ENCODE measurements at places on chromosomes 3 and 15. TPM values are rescaled to one million over a fixed set of nuclear protein-coding genes. Genes with fewer than 3 reads are reported as not detected.

ABI3BP gene
- 9.2 TPM for total RNA-seq

STT3B gene
- 178 TPM for total RNA-seq

CPA3 gene
- total RNA-seq = 3.1 TPM

PTX3 gene
- total RNA-seq = 407 TPM

HRH1 gene
- 11.7 TPM for total RNA-seq

LMCD1 gene
- total RNA-seq = 11.0 TPM

LIPH gene
- 2.5 TPM for total RNA-seq

LYZL4 gene
- total RNA-seq = 0.18 TPM

TPRG1 gene
- total RNA-seq = 0.27 TPM

C15orf39 gene
- 5.0 TPM for total RNA-seq

MORC1 gene
- total RNA-seq = not detected

THUMPD3 gene
- total RNA-seq = 36.7 TPM

MAPK6 gene
- 32.6 TPM for total RNA-seq

UPK1B gene
- total RNA-seq = not detected

SLC38A3 gene
- total RNA-seq = not detected

VEPH1 gene
- total RNA-seq = 107 TPM

SLC28A1 gene
- not detected for total RNA-seq

PRTG gene
- 1.4 TPM for total RNA-seq

RAB7A gene
- total RNA-seq = 35.1 TPM

SAXO2 gene
- total RNA-seq = 0.19 TPM

GP9 gene
- not detected for total RNA-seq

MRPL46 gene
- total RNA-seq = 16.4 TPM

LMAN1L gene
- total RNA-seq = not detected

SLC35G2 gene
- 15.0 TPM for total RNA-seq

RBP2 gene
- not detected for total RNA-seq

ZDHHC23 gene
- 1.9 TPM for total RNA-seq

CDCP1 gene
- 5.1 TPM for total RNA-seq

AADACL2 gene
- not detected for total RNA-seq

IMPG2 gene
- total RNA-seq = 0.54 TPM

SOX14 gene
- total RNA-seq = not detected

FGF7 gene
- 0.18 TPM for total RNA-seq

DCUN1D1 gene
- 21.7 TPM for total RNA-seq

ULK4 gene
- 7.6 TPM for total RNA-seq

ADAMTS17 gene
- total RNA-seq = 0.75 TPM

CYP1A2 gene
- not detected for total RNA-seq

GXYLT2 gene
- 0.54 TPM for total RNA-seq

AMOTL2 gene
- total RNA-seq = 70.4 TPM

CD276 gene
- total RNA-seq = 82.4 TPM
